ENCODE measurements at places on chromosomes 12 and 14.

DNA sequence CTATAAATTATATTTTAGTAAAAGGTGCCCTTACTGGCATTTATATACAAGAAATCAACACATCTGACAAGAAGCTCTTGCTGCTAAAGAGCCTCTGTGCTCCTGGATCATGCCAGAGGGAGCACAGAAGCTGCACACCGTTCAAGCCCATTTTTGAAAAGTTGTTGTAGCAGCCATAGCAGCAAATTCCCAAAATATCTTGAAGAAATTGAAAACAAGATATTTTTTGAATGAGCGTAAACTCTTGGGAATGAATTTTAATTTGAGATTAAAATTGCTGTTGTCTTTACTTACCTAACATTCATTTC, 540 bp upstream of the CLEC2D start:
- no peak for DNase-seq

- DNase-seq, result peak; percentile 75
Observed at GRCh38 chr14:103679351-103679750, 35.9 kb downstream of the XRCC3 start.

- DNase-seq, result no peak
Observed at GRCh38 chr14:77109656-77110055, 11.6 kb downstream of the CIPC start.

DNA sequence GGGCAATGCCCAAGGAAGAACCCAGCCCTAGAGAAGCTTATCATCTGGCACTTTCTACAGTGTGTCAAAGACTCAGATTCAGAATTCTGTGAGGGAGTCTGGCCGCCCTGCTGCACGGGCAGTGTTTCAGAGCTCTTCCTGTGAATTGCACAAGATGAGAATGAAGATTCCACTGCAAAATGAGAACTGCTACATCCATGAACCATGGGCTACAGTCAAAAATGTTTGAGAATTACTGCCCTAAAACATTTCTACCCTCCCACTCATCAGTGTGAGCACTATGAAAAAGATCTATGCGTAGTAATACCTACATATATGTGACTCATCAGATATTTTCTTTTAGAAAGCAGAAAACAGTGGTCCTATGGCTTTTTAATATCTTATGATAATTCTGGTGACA, 104.0 kb downstream of the STAB2 start:
- DNase-seq, result no peak

DNA sequence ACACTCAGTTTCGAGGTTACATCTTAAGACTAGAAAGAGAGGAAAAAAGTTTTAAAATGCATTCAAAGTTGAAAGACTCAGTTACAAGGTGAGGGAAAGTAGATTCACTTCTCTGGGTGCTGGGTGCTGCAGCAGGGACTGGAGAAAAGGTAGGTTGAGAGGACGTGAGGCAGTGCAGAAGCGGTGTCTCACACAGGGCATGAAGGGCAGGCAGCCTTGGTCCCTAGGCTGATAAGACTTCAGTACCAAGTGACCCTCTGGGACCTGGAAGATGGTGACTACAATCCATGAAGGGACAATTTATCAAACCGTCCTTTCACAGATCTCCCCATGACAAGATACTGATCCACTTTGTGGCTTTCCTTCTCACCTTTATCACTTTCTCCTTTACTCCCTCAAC, 22.5 kb upstream of the UTP20 start:
- DNase-seq, result no peak

DNA sequence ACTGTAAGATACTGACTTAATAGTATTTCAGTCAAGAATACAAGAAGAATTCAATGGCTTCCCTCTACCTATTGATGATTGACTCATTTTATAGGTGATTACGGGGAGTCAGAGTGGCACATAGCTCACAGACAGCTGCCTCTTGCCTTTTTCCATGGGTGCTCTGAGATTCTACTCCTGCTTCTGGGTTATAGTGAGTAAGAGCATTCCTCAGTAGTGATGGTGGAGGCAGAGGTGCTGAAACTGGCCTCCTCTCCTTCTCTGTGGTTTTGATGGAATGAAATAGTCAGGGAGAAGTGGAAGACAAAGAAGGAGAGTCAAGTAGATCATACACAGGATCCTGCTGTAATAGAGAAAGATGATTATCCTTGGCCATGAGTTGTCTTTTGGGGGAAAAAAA, 438.2 kb upstream of the FAR2 start:
- DNase-seq, result no peak

DNA sequence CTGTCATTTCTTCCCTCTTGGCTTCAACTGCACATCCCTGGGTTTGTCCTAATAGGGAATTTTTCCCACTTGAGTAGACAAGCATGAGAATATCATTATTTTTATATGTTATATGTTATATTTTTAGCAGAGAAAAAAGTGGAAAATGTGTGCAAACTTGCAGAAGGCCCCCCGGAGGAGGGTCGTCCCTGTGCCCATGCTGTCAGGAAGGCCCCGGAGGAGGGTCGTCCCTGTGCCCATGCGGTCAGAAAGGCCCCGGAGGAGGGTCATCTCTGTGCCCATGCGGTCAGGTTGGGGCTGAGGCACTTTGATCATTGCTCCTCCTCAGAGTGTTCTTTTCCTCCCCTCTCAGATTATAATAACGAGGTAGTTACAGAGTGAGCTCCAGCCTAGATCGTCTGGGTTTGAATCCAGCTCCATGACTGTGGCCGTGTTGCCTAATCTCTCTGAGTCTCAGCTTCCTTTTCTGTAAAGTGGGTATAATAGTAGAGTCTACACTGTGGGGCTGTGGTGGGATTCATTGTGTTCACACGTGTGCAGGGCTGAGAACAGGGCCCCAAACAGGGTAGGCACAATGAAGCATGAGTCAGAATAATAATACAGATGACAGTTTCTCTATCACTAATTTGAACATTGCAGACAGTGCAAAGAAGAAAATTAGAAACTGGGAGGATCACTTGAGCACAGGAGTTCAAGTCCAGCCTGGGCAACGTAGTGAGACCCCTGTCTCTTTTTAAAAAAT, 33.4 kb downstream of the ELK3 start:
- no peak for DNase-seq

- peak; percentile 64 for DNase-seq
Observed at GRCh38 chr14:103136388-103137271, 13.4 kb downstream of the TNFAIP2 start.

GRCh38 chr12:16604596-16605252, 1.2 kb downstream of the LMO3 start:
- peak; percentile 48 for DNase-seq
